Common myeloid progenitor, CD34-positive (primary cell): ENCODE measurements at places on chromosomes 7 and 10.

DNA sequence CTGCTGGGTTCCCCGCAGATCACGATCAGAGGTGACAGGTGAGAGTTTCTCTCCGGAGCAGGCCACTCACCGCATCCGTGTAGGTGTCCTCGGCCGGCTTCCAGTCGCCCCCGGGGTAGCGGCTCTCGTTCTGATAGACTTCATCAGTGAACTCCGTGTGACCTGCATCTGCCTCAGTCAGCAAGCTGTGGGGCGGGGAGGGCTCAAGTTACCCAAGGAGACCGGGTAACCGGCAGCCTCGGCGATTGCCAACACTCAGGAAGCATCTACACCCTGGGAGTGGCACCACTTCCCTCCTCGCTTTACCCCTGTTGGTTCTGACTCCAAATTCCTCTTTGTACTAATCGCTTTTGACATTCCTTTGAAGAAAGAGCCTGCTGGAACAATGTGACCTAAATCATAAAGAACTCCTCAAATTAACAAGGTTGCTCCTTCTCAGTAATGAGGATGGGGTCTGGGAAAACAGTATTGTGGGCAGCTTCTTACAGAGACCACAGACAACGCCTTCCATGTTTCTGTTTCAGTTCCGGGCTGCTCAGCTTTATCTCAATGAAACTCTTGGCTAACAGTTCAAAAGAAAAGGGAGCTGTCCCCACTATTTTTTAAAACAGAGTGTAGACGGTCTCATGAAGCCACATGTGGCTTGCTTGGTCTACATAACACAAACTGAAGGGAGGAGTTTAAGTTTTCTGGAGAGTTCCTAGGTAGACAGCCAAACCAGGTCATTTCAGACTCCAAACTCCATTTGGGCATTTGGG, 118.1 kb downstream of the MYOF start:
- no peak overlapping the region for H3K4me3 ChIP-seq
- no peak overlapping the region for H3K27ac ChIP-seq
- no peak for DNase-seq
- H3K27me3 ChIP-seq, result no peaks in the 10 kb centered on the region
- H3K4me1 ChIP-seq, result no peaks in the 10 kb centered on the region

- no peaks in the 10 kb centered on the region for H3K27me3 ChIP-seq
- H3K4me3 ChIP-seq, result no peak overlapping the region
- no peaks in the 10 kb centered on the region for H3K4me1 ChIP-seq
- no peaks in the 10 kb centered on the region for H3K36me3 ChIP-seq
Measured at GRCh38 chr10:49005270-49005669, 65.6 kb upstream of the LRRC18 start.

GRCh38 chr10:23197416-23197861, 5.3 kb downstream of the PTF1A start:
- H3K27ac ChIP-seq, result no peak overlapping the region
- H3K27me3 ChIP-seq, result peaks cover 56% of the 10 kb centered on the region
- H3K36me3 ChIP-seq, result no peaks in the 10 kb centered on the region
- no peak for DNase-seq

- H3K27ac ChIP-seq, result no peak overlapping the region
- DNase-seq, result peak; percentile 12
- peaks cover 3% of the 10 kb centered on the region for H3K27me3 ChIP-seq
- peaks cover 17% of the 10 kb centered on the region for H3K4me1 ChIP-seq
- H3K36me3 ChIP-seq, result peaks cover 4% of the 10 kb centered on the region
Measured at GRCh38 chr10:118343115-118343514, 991 bp upstream of the FAM204A start.

DNA sequence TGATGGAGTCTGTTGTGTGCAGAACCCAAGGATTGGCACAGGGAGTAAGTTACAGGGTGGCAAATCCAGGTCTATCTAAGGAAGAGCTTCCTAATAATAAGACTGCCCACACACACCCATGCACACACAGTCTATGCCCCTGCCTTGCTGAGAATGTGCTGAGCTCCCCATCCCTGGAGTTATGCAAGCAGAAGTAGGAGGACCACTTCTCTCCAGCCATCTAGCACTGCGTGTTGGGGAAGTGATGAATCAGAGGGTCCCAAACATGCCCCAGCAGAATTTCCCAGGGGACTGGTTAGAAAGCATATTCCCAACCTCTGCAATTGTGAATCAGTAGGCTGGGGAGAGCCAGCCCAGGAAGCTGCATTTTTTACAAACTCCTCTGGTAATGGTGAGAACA, 117.2 kb downstream of the CDH23 start:
- no peak overlapping the region for H3K27ac ChIP-seq
- H3K4me1 ChIP-seq, result no peaks in the 10 kb centered on the region
- H3K4me3 ChIP-seq, result no peak overlapping the region
- no peaks in the 10 kb centered on the region for H3K36me3 ChIP-seq

- H3K4me3 ChIP-seq, result no peak overlapping the region
- H3K27ac ChIP-seq, result peak overlapping the region; percentile 11
- H3K4me1 ChIP-seq, result peaks cover 58% of the 10 kb centered on the region
- DNase-seq, result peak; percentile 95
- no peaks in the 10 kb centered on the region for H3K27me3 ChIP-seq
Measured at GRCh38 chr7:92809760-92810573, 26.4 kb downstream of the CDK6 start.

- H3K36me3 ChIP-seq, result no peaks in the 10 kb centered on the region
- H3K27ac ChIP-seq, result no peak overlapping the region
- DNase-seq, result no peak
- peaks cover 24% of the 10 kb centered on the region for H3K4me1 ChIP-seq
Measured at GRCh38 chr10:79063071-79063491, 5.7 kb upstream of the ZMIZ1 start.

DNA sequence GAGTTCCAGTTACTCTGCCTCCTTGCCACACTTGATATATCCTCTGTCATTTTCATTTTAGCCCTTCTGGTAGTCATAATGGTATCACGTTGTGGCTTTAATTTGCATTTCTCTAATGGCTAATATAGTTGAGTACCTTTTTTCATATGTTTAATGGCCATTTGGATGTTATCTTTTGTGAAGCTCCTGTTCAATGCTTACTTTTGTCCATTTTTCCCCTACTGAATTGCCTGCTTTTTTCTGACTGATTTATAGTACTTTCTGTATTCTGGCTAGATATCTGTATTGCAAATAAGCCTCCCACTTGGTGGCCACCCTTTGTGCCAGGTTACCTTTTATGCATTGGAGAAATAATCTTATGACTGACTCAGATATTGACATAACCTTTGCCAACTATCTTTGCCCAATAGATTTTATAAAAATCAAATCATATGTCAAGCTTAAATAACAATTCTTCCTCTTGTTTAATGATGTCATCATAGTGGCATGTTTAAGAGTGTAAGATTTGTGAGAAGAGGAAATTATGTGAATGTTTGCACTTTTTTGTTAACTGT, 50.6 kb downstream of the PRPF18 start:
- no peak overlapping the region for H3K4me3 ChIP-seq
- H3K4me1 ChIP-seq, result no peaks in the 10 kb centered on the region
- no peak for DNase-seq
- peaks cover 29% of the 10 kb centered on the region for H3K36me3 ChIP-seq

- H3K4me3 ChIP-seq, result no peak overlapping the region
- no peaks in the 10 kb centered on the region for H3K27me3 ChIP-seq
- no peaks in the 10 kb centered on the region for H3K4me1 ChIP-seq
- no peak for DNase-seq
Measured at GRCh38 chr7:124686543-124687171, 78.9 kb downstream of the GPR37 start.

DNA sequence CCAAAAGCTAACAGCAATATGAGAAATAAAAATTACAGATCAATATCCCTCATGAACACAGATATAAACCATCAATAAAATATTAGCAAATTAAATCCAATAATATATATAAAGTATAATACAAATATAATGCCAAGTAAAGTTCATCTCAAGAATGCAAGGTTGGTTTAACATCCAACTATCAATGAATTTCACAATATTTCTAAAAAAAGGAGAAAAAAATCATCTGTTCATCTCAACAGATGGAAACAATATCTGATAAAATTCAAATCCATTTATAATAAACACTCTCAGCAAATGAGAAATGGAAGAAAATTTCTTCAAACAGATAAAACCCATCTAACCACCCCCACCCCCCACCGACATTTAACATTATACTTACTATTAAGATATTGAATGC, 86.9 kb downstream of the SIRT1 start:
- no peak overlapping the region for H3K27ac ChIP-seq
- H3K36me3 ChIP-seq, result peaks cover 20% of the 10 kb centered on the region
- H3K27me3 ChIP-seq, result no peaks in the 10 kb centered on the region

DNA sequence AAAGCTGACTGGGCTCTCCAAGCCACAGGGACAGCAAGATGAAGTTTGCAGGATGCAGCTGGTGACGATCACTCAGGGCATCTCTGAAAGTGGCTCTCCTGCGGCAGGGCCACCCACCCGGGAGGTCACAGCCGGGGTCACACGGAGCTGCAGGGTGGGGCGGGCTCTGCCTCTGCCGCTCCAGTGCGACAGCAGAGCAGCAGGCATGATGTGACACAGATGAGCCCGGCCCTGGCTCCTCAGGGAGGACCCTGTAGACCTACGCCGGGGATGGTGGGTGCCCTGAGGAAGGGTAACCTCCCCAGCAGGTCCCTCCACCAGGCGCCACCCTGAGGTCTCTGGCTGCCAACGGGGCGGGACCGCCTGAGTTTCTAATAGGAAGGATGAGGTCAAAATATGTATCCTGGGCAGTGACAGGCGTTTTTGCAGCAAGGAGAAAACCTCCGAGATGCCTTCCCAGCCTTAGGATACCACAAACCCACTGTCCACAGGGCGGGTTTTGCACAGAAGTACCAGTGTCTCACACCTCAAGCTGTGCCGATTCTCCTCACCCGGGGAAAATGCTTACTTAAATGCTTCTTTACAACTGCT, 114.8 kb upstream of the DIP2C start:
- no peak overlapping the region for H3K4me3 ChIP-seq
- no peaks in the 10 kb centered on the region for H3K4me1 ChIP-seq
- peaks cover 24% of the 10 kb centered on the region for H3K36me3 ChIP-seq
- H3K27me3 ChIP-seq, result no peaks in the 10 kb centered on the region

DNA sequence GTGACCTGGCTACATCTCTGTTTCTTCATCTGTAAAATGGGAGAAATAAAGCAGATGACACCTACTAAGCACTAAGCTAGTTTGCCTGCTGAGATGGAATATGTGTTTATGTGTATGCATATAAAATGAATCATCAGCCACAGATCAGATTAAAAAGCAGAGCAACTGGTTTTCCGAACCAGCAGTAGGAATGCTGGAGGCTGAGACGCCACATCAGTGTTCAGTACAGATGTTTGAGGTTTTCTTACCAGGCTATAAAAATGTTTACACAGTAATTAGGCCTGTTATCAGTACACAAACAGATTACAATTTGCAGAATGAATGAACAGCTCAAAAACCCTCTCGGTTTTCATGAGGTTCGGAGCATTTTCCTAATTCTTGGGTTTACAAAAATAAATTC, 85.8 kb downstream of the CALN1 start:
- H3K4me1 ChIP-seq, result peaks cover 19% of the 10 kb centered on the region
- DNase-seq, result no peak
- H3K27ac ChIP-seq, result no peak overlapping the region
- H3K27me3 ChIP-seq, result no peaks in the 10 kb centered on the region
- peaks cover 2% of the 10 kb centered on the region for H3K36me3 ChIP-seq

DNA sequence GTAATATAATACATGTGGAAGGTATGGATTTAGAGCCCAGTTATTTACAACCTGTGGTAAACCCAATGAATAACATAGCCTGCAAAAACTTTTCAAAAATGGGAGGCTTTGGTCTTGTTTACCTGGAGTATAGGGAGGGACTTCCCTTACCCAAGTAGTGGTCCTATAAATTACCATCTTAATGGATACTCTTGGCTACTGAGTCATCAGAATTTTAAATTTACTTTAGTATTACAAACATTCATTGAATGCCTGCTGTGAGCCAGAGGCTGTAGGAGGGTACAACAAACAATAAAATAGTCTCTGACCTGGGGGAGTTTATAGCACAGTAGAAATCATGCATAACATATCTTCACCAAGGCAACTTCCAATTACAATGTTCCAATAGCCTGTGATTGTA, 365.1 kb downstream of the BBS9 start:
- no peaks in the 10 kb centered on the region for H3K4me1 ChIP-seq
- H3K27me3 ChIP-seq, result no peaks in the 10 kb centered on the region
- H3K36me3 ChIP-seq, result no peaks in the 10 kb centered on the region
- H3K27ac ChIP-seq, result no peak overlapping the region
- DNase-seq, result no peak

GRCh38 chr10:126702181-126702580, 31.7 kb upstream of the C10orf90 start:
- H3K36me3 ChIP-seq, result no peaks in the 10 kb centered on the region
- H3K27ac ChIP-seq, result no peak overlapping the region
- DNase-seq, result no peak
- no peaks in the 10 kb centered on the region for H3K4me1 ChIP-seq
- peaks cover 4% of the 10 kb centered on the region for H3K27me3 ChIP-seq
- H3K4me3 ChIP-seq, result no peak overlapping the region

GRCh38 chr10:49080071-49080470, 35.3 kb downstream of the VSTM4 start:
- H3K36me3 ChIP-seq, result no peaks in the 10 kb centered on the region
- no peak overlapping the region for H3K27ac ChIP-seq
- H3K4me1 ChIP-seq, result peaks cover 52% of the 10 kb centered on the region
- peak; percentile 87 for DNase-seq
- H3K27me3 ChIP-seq, result no peaks in the 10 kb centered on the region

DNA sequence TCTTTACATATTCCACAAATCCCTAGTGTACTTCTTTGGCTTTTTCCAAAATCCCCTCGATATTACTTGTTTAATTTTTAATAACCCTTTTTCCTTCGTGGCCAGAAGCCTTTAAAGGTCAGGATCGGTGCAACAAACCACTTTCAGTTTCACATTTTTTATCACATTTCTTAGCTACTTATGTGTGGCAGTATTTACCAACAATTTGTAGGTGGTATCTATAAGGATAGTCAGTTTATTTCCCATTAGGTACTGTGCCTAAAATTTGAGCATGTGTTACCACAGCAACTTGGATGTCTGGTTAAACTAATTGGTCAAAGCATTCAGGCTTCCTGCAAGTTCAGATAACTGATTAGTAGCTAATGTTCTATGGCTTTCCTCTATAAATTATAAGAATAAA, 104.9 kb downstream of the CDK14 start:
- no peaks in the 10 kb centered on the region for H3K27me3 ChIP-seq
- no peaks in the 10 kb centered on the region for H3K4me1 ChIP-seq
- H3K27ac ChIP-seq, result peak overlapping the region; percentile 51
- H3K36me3 ChIP-seq, result no peaks in the 10 kb centered on the region

GRCh38 chr10:86178401-86179152, 188.0 kb downstream of the GRID1 start:
- H3K4me3 ChIP-seq, result no peak overlapping the region
- H3K27me3 ChIP-seq, result no peaks in the 10 kb centered on the region
- no peak for DNase-seq
- H3K4me1 ChIP-seq, result no peaks in the 10 kb centered on the region
- H3K27ac ChIP-seq, result no peak overlapping the region
- no peaks in the 10 kb centered on the region for H3K36me3 ChIP-seq

GRCh38 chr7:46220066-46220630, 299.1 kb upstream of the IGFBP3 start:
- no peak overlapping the region for H3K27ac ChIP-seq
- no peak overlapping the region for H3K4me3 ChIP-seq
- no peak for DNase-seq
- no peaks in the 10 kb centered on the region for H3K36me3 ChIP-seq

- DNase-seq, result no peak
- H3K4me3 ChIP-seq, result no peak overlapping the region
- no peaks in the 10 kb centered on the region for H3K27me3 ChIP-seq
- H3K4me1 ChIP-seq, result no peaks in the 10 kb centered on the region
Measured at GRCh38 chr10:91284486-91285090, 64.1 kb downstream of the PCGF5 start.
